A549 treated with ZK216348 at 1 μM for 4 hours (cell line): ENCODE measurements at places on chromosomes 4 and X. TPM values are rescaled to one million over a fixed set of nuclear protein-coding genes. Genes with fewer than 3 reads are reported as not detected.

Gene HMGN5
- total RNA-seq: 1.7 to 4.9 TPM (median 2.4 TPM) in 5 replicates

Gene ANOS1
- 0.04 to 0.32 TPM (median 0.10 TPM) in 4 of 5 replicates, not detected in the other for total RNA-seq

Gene GLUD2
- total RNA-seq: 2.4 to 3.3 TPM (median 2.9 TPM) in 5 replicates

Gene DMD
- not detected in 5 replicates for total RNA-seq

Gene AR
- 2.6 to 3.9 TPM (median 3.2 TPM) in 5 replicates for total RNA-seq

Gene KIAA1210
- total RNA-seq: not detected in 5 replicates

Gene MAP7D2
- total RNA-seq: 5.2 to 6.3 TPM (median 5.7 TPM) in 5 replicates

Gene BEND4
- total RNA-seq: not detected in 5 replicates

Gene MFAP3L
- total RNA-seq: 3.9 to 5.7 TPM (median 4.2 TPM) in 5 replicates

Gene EREG
- total RNA-seq: 13.3 to 34.4 TPM (median 26.5 TPM) in 5 replicates

Gene HAND2
- 0.12 to 0.62 TPM (median 0.31 TPM) in 5 replicates for total RNA-seq

Gene ANXA3
- total RNA-seq: 56.7 to 92.0 TPM (median 59.6 TPM) in 5 replicates

Gene ETNPPL
- total RNA-seq: not detected in 5 replicates
